ENCODE measurements at places on chromosomes 12 and 14.

- DNase-seq, result no peak
Measured at GRCh38 chr12:131643631-131644452, 67.0 kb upstream of the SFSWAP start.

DNA sequence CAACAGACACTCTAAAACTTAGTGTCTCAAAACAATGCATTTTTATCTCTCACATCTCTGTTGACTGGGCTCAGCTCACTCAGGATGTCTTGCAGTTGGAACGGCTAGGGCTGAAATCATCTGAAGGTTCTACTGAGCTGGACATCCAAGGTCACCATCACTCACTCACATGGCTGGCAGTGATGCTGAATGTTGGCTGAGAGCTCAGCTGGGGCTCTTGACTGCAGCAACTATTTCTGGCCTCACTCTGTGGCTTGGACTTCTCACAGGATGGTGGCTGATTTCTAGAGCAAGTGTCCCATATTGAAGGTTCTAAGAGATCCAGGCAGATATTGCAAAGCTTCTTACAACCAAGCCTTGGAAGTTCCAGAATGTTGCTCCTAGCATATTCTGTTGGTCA, 166.5 kb downstream of the ZFP36L1 start:
- DNase-seq, result no peak

- DNase-seq, result no peak
Measured at GRCh38 chr14:64856529-64857445, 22.9 kb downstream of the SPTB start.

GRCh38 chr12:583251-583869, 79.9 kb downstream of the NINJ2 start:
- DNase-seq, result no peak

- DNase-seq, result no peak
Measured at GRCh38 chr12:109230193-109230592, 78.9 kb downstream of the FOXN4 start.

DNA sequence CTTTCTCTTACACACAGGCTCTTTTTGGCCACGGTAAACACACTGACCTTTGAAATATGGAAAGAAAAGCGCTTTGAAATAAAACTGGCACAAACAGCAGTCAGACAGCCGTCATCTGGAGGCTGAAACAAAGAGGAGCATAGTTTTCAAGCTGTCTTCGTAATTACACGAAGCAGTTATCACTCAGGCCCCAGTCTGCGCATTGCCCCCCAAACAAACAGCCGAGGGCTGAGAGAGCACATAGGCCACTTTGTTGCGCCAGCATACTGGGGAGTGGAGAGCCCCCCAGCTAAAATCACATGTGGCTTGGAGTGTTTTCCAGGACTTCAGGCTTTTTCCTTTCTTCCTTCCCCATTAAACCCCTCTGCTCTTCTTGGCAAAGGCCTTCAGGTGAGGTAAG, 142.9 kb upstream of the BTG1 start:
- no peak for DNase-seq

- DNase-seq, result no peak
Measured at GRCh38 chr12:90390947-90391346, 564.0 kb downstream of the CCER1 start.

- no peak for DNase-seq
Measured at GRCh38 chr14:33332497-33332896, 393.8 kb downstream of the NPAS3 start.

- DNase-seq, result no peak
Measured at GRCh38 chr14:68674538-68675232, 118.2 kb downstream of the ZFP36L1 start.

GRCh38 chr14:64806202-64806861, 73.4 kb downstream of the SPTB start:
- no peak for DNase-seq

DNA sequence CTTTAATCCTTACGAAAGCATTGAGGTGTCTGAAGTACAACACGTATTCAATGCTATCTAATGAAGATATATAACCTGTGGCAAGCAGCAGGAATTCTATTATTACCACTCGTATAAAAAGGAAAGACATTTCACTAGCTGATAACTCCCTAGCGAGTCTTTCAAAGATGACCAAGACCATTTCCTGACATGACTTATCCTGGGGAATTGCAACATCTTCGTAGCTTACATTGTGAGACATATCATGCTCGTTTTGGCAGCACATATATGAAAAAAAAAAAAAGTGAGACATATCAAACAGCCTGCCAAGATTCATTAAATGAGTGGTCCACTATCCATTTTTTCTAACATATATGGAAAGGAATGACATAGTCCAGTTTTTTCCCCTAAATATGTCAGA, 337.0 kb downstream of the FSCB start:
- no peak for DNase-seq

Data from GOT3 (cell line).